Stimulated activated naive B cell treated with anti-CD40 and anti-IgM and Interleukin-4, amounts not matched to agents 10 μg/mL and 1 μg/mL and 100 μg/mL, for 72 hours (primary cell): ENCODE measurements at places on chromosomes 4 and X.

DNA sequence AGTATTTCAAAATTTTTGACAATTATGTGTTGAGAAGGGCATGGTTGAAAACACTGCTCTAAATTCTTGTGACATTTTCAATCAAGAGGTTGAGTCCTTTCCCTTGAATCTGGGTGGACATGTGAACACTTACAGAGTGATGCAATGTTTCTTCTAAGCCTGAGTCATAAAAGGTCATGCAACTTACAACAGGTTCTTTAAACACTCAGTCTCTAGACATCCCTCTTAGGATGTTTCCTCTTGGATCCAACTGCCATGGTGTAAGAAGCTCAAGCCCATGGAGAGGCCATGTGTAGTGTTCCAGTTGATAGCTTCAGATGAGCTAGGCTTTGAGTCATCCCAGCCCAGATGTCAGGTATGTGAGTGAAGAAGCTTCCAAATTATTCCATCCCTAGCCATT lies 232.2 kb upstream of the MAOA start:
- DNase-seq = no peak

- DNase-seq = no peak
Measured at GRCh38 chr4:19522966-19523365, 728.7 kb upstream of the SLIT2 start.

DNA sequence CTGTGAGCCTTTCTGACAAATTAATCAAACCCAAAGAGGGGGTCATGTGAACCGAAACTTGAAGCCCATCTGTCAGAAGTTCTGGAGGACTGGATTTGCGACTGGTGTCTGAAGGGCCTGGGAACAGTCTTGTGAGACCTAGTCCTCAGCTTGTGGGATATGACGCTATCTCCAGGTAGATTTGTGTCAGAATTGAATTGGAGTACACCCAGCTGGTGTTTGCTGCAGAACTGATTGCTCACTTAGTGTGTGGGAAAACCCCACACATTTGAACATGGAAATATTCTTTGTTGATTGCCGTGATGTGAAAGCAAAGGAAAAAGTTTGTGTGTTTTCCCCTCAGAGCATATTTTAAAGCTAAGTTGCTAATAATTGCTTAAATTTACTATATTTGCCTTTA lies 30.3 kb upstream of the TMSB15B start:
- no peak for DNase-seq

- no peak for DNase-seq
Measured at GRCh38 chrX:26672571-26672970, 456.6 kb downstream of the MAGEB5 start.
